Spleen (tissue), 13 donors: ENCODE measurements at places on chromosomes 12 and 14.

DNA sequence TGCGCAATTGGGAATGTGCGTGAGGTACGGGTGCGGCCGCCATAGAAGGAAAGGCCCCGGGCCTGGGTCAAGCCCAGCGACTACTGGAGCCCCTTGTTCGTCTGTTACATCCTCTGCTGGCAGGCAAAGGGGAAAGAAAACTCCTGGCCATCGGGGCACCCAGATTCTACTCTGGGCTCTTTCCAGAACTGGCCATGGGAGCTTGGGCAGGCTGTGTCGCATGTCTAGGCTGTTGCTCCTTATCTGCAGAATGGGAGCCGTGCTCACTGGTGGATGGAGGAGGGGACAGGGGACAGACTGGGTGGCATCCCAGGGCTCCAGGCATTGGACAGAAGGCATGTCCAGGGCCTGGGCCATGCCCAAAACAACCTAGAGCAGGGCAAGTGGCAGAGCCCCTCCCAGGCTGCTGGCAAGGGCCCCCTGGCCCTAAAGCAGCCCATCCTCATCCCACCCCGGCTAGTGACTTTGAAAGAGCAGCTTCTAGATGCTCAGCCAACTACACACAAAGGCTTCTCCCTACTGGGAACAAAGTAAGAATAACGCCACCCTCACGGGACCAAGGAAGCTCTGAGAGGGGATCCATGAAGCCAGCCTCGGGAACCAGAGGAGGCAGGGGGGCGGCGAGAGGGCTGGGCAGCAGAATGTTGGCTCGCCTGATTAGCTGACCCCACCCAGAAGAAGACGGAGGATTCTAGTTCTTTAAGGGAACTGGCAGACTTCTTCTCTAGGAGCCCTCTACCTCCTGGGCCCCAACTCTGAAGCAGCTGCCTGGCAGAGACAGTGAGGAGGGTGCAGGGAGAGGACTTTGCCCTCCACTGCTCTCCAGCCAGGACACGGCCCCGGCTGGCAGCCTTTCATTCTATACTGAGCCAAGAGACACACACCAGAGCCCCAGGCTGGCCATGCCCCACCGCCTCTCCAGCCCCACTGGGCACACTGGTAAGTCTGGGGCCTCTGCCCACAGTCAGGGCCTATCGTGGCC is 96.8 kb downstream of the SINHCAF start:
- H3K27ac ChIP-seq = no peak overlapping the region
- peaks cover 16% of the 10 kb centered on the region for H3K27me3 ChIP-seq
- no peak overlapping the region for H3K4me3 ChIP-seq
- no peaks in the 10 kb centered on the region for H3K36me3 ChIP-seq
- no peaks in the 10 kb centered on the region for H3K4me1 ChIP-seq

- DNase-seq = no peak
- no peak overlapping the region for H3K27ac ChIP-seq
- no peaks in the 10 kb centered on the region for H3K36me3 ChIP-seq
- no peak overlapping the region for H3K4me3 ChIP-seq
- H3K4me1 ChIP-seq = no peaks in the 10 kb centered on the region
Observed at GRCh38 chr14:55701638-55702037, 121.6 kb downstream of the KTN1 start.

- peaks cover 16% of the 10 kb centered on the region for H3K4me1 ChIP-seq
- DNase-seq = no peak
- H3K27me3 ChIP-seq = no peaks in the 10 kb centered on the region
- no peak overlapping the region for H3K27ac ChIP-seq
Observed at GRCh38 chr14:23563473-23564180, 4.0 kb downstream of the AP1G2 start.

DNA sequence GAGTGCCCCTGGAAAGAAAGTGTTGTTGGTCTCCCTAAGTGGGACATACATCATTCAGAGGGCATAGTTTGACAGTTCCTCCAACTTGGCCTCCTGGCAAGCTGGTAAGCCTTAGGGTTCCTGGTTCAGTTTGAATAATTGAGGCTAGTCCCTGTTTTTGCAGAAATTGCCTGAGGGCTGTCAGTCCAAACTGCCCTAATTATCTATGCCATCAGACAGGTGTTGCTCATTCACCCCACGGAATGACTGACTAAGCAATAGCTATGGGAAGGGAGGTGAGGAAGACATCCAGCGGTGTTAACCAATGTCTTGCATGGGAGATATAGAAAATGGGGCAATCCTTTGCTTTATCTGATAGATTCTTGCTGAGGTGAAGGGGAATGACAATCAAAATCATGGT is 37.6 kb downstream of the SPTSSA start:
- no peaks in the 10 kb centered on the region for H3K27me3 ChIP-seq
- H3K4me3 ChIP-seq = no peak overlapping the region
- H3K4me1 ChIP-seq = no peaks in the 10 kb centered on the region
- DNase-seq = no peak
- no peaks in the 10 kb centered on the region for H3K36me3 ChIP-seq
- no peak overlapping the region for H3K27ac ChIP-seq

- no peaks in the 10 kb centered on the region for H3K4me1 ChIP-seq
- no peaks in the 10 kb centered on the region for H3K27me3 ChIP-seq
- DNase-seq = no peak
- no peak overlapping the region for H3K4me3 ChIP-seq
- no peak overlapping the region for H3K27ac ChIP-seq
Observed at GRCh38 chr14:68624541-68625220, 168.2 kb downstream of the ZFP36L1 start.

- no peak overlapping the region for H3K4me3 ChIP-seq
- H3K27me3 ChIP-seq = no peaks in the 10 kb centered on the region
- no peaks in the 10 kb centered on the region for H3K36me3 ChIP-seq
- DNase-seq = no peak
Observed at GRCh38 chr12:108935159-108935763, 55.4 kb downstream of the DAO start.
